Activated CD4-positive, alpha-beta T cell treated with anti-CD3 and anti-CD28 coated beads, Interleukin-2, amount 50 U/mL, for 4 hours (primary cell): ENCODE measurements at places on chromosomes 4 and X.

DNA sequence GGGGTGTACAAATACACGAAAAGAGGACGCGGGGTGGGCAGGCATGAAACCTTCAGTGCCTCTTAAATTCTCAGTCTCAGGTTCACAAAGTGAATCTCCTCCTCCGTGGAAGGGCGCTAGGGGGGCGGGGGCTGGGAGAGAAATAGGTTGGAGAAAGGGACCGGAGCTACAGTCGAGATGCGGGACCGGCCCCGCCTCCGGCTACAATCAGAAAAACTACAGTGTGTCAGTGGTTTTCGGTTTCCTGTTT lies 3.4 kb downstream of the MAML3 start:
- DNase-seq = no peak

DNA sequence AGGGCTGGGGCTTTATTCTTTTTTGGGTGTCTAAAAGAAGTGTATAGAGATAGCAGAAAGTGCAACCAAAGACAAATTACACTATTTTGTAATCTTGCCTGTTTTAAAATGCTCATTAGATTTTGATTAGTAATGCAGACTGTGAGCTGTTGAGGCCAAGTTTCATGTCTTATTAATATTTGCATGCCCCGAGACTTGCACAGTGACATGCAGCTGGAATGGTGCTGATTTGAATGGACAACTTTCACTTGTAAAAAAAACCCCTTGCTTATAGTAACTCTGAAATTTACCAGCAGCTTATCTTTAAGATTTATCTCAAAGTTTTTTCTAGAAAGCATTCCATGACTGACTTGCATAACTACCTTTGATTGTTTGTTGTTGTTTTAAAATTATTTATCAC lies 835.1 kb upstream of the IGFBP7 start:
- DNase-seq = no peak

- DNase-seq = no peak
Measured at GRCh38 chrX:21740329-21741274, 17.3 kb downstream of the SMPX start.

GRCh38 chrX:64842492-64842891 lies 133.8 kb downstream of the ZC4H2 start:
- no peak for DNase-seq

DNA sequence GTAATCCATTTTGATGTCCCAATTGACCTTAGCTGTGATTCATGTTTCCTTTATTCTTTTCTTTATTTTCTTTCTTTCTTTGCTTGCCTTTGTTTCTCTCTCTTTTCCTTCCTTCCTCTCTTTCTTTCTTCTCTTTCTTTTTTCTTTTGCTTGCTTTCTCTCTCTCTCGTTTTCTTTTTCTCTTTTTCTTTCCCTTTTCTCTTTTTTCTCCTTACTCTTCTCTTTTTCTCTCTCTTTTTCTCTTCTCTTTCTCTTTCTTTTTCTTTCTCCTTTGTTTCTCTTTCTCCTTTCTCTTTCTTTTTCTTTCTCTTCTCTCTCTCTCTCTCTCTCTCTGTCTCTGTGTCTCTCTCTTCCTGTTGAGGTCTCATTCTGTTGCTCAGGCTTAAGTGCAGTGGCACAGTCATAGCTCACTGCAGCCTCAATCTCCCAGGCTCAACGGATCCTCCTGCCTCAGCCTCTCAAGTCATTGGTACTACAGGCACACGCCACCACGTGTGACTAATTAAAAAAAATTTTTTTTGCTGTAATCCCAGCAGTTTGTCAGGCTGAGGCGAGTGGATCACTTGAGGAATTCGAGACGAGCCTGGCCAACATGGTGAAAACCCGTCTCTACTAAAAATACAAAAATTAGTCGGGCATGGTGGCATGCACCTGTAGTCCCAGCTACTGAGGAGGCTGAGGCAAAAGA lies 8.0 kb upstream of the DHRSX start:
- DNase-seq = no peak

GRCh38 chrX:154312116-154312515 lies 16.5 kb downstream of the TKTL1 start:
- no peak for DNase-seq

GRCh38 chr4:39539089-39539611 lies 11.9 kb upstream of the UGDH start:
- no peak for DNase-seq

DNA sequence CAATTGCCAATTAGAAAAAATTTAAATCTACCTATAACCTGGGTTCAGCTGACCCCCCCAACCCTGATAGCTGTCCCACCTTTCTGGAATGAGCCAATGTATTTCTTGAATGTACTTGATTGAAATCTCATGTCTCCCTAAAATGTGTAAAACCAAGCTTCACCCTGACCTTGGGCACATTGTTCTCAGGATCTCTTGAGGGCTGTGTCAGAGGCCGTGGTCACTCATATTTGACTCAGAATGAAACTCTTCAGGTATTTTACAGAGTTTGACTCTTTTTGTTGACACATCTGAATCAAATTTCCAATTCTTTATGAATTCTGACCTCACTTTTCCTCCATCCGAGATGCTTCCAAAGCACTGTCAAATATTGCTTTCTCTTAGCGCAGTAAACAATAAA lies 115.3 kb upstream of the BEND4 start:
- DNase-seq = no peak

GRCh38 chr4:6695660-6696610 lies 2.3 kb downstream of the S100P start:
- peak; percentile 29 for DNase-seq

DNA sequence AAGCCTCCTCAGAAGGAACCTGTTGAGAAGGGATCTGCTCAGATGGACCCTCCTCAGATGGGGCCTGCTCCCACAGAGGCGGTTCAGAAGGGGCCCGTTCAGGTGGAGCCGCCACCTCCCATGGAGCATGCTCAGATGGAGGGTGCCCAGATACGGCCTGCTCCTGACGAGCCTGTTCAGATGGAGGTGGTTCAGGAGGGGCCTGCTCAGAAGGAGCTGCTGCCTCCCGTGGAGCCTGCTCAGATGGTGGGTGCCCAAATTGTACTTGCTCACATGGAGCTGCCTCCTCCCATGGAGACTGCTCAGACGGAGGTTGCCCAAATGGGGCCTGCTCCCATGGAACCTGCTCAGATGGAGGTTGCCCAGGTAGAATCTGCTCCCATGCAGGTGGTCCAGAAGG lies 22.9 kb downstream of the REST start:
- DNase-seq = no peak

DNA sequence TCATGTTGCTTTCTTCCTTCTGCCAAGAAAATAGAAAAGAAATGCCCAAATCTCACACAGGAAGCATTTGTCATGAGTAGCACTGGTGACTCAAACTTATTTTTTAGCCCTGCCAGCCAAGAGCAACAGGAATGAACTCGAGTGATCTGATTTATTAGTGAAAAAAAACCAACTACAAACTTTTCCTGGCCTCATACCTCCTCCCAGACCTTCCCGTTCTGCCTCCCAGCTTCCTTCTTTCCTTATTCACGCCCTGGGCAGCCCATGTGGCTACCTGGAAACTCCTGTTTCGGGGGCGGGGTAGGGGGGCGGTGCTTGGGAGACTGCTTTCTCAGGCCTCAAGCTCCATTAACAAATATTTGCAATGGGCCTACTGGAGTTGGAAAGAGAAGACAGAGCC lies 178.5 kb downstream of the NHS start:
- no peak for DNase-seq

DNA sequence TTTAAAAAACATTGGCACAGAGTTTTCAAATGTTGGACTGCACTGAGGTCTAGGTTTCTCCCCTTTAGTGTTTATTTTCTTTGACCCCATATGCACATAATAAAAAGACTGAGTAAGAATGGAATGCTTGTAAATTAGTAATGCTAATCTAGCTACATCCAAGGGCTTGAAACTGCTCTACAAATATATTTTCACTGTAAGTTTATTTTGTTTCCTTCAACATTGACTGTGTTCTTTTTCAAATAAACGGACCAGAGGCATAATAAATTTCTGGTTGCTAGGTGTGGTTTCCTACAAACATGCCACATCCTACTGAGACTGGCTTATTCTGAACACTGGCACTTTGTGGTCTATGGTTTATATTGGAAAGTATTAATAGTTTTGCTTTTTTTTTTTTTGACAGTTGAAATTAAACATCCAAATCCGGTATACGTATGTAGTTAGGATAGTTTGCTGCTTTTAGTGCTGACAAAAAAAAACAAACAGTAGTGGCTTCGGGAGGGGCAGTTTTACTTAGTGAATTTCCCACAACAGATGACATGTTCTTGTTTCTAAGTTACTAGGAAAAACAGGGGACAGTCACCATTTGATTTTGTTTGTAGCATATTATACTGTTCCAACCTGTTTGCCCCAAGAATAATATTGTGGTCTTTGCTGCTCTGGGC lies 13.2 kb downstream of the CA5B start:
- no peak for DNase-seq

DNA sequence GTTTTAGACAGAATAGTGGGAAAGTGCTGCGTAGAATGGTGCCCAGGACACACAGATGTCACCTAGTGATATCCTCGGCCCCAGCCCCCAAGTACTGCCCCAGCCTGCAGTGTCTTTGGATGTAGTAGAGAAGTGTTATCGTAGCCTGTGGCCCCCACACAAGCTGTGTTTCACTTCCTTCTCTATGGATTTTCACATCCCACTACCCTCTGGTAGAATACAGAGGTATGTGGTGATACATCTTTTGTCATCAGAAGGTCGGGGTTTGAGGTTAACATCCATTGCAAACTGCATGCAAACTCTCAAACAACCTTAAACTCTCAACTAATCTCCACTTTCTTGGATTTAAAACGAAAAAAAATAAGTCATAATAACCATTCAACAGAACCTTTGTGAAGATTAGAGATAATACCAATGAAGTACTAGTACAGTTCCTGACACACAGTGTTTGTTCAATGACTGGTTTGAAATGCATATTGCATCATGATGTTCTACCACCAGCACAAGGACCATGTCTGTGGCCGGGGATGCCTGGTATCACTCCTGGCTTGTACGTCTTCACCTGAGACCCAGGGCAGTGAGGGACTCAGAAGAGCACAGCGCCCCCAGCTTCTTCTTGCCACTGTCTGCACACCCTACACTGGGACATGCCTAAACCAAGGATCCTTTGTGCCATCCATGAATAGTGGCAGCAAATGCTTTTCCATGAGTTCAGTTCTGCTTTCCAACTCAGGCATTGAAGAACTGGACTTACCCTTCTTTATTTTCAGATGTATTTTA lies 267.3 kb downstream of the DCTD start:
- DNase-seq = no peak

- DNase-seq = no peak
Measured at GRCh38 chr4:145815626-145816025, 123.0 kb downstream of the ZNF827 start.

DNA sequence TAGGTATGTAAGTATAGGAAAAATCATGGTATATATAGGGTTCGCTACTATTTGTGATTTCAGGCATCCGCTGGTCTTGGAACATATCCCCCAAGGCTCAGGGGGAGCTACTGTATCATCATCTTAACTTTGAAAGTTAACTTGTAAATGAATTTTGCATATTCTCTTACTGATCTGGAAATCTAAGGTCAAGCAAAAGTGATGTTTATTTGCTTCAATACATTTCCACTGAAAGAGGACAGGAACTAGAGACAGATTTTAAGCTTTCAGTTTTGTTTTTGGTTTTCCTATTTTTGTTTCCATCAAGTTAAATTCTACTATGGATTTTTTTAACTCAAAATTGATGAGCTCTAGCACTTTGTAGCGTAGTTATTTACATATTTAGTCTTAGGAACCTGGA lies 56.2 kb downstream of the NAF1 start:
- DNase-seq = no peak

DNA sequence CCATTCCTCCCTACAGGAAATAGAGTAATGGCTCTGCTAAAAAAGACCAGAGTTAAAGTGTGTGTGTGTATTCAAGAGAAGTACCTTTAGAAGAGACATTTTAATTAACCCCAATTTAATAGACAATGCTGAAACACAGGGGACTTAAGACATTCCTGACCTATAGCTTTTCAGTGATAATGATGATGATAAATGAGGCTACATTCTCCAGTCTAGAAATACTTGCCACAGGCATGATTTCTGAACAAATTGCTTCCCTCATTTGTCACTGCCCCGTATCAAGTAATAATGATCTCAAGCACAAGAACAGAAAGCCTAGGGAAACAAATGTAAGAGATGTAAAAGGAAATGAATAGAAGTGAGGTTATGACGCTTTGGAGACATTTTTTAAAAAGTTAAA lies 117.1 kb downstream of the UNC5C start:
- DNase-seq = no peak

- DNase-seq = no peak
Measured at GRCh38 chr4:123449780-123450179, 53.2 kb downstream of the SPRY1 start.

DNA sequence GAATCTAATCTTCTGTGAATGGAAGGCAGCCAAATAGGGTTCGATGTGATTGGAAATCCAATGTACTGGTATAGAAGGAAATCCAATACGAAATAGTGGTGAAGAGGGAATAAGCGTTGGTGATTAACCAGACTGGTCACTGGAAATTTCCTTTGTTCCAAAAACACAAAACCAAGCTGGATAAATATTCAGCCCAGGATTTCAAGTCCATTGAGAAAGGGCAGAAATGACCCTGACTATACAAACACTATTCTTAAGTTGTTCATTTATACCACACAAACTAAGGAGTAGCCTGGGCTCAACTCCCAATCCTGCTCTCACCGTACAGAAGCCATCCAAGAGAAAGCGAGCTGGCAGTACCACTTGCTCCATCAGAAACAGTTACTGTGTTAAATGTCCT lies 32.2 kb downstream of the PCDH19 start:
- no peak for DNase-seq

DNA sequence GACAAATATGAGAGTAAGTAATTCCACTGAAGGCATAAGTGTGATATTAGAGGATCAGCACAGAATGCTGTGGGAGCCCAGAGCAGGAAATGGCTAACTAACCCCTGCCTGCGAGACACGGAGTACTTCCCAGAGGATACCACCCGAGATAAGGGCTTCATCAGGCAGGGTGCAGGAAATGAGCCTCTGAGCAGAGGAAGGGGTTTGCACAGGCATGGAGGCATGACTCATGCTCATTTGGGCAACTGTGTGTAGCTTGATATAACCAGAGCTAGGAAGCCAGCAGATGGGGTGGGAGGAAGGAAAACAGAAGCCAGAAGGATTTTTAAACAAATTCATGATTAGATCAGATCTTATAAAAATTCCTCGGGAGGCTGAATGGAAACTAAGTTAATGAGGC lies 70.0 kb upstream of the TSPAN5 start:
- no peak for DNase-seq

GRCh38 chrX:130563476-130563875 lies 161.7 kb downstream of the RBMX2 start:
- DNase-seq = no peak
